Neural progenitor cell (in vitro differentiated cells): ENCODE measurements at places on chromosomes 1 and 21.

- H3K27me3 ChIP-seq = no peaks in the 10 kb centered on the region
- DNase-seq = no peak
- no peak overlapping the region for H3K4me3 ChIP-seq
- peaks cover 17% of the 10 kb centered on the region for H3K4me1 ChIP-seq
- H3K27ac ChIP-seq = no peak overlapping the region
These were observed 221.9 kb downstream of the ATG4C start for GRCh38 chr1:63005812-63006211.

- peaks cover 26% of the 10 kb centered on the region for H3K4me1 ChIP-seq
- H3K4me3 ChIP-seq = peak overlapping the region; percentile 64
- no peaks in the 10 kb centered on the region for H3K36me3 ChIP-seq
- H3K27ac ChIP-seq = peak overlapping the region; percentile 87
These were observed 1.2 kb downstream of the CEP170 start for GRCh38 chr1:243253926-243254232.

DNA sequence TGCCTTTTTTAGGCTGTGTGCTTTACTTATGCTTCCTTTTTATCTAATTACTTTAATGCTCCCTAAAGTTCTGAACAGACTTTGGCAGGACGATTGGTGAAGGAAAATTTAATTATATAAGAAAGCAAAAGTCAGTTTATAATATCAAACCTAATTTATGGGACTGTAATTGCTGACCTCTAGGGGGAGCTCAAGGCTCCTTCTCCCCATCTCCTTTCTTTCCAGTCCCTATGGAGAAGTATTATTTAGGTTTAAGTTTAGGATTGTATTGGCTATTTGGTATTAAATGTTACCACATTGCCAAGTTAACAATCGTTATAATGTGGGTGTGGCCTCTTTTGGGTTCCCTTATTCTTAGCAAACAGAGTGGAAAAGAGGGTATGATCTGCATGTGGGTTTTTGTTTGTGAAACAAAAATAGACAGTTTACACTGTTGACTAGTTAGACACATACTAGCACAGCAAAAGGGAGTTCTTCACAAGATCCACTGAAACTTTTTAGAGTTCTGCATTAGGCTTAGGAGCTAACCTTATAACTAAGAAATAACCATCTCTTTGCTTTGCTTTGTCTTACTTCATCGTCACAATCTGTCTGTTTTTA lies 48.2 kb upstream of the TNFSF4 start:
- H3K4me1 ChIP-seq = peaks cover 9% of the 10 kb centered on the region
- DNase-seq = peak; percentile 45
- H3K27ac ChIP-seq = no peak overlapping the region
- H3K4me3 ChIP-seq = no peak overlapping the region
- H3K36me3 ChIP-seq = no peaks in the 10 kb centered on the region
- no peaks in the 10 kb centered on the region for H3K27me3 ChIP-seq

GRCh38 chr21:38159355-38159754 lies 97.4 kb upstream of the KCNJ15 start:
- H3K4me1 ChIP-seq = no peaks in the 10 kb centered on the region
- DNase-seq = peak; percentile 76
- no peak overlapping the region for H3K4me3 ChIP-seq
- no peaks in the 10 kb centered on the region for H3K36me3 ChIP-seq
- H3K27me3 ChIP-seq = no peaks in the 10 kb centered on the region
- no peak overlapping the region for H3K27ac ChIP-seq

GRCh38 chr1:3580231-3580630 lies 31.1 kb downstream of the MEGF6 start:
- no peak overlapping the region for H3K4me3 ChIP-seq
- H3K27ac ChIP-seq = no peak overlapping the region
- no peak for DNase-seq
- no peaks in the 10 kb centered on the region for H3K27me3 ChIP-seq

GRCh38 chr1:6596886-6597776 lies 5.5 kb downstream of the KLHL21 start:
- peaks cover 19% of the 10 kb centered on the region for H3K27me3 ChIP-seq
- no peak overlapping the region for H3K27ac ChIP-seq
- no peak overlapping the region for H3K4me3 ChIP-seq
- H3K4me1 ChIP-seq = peaks cover 20% of the 10 kb centered on the region

DNA sequence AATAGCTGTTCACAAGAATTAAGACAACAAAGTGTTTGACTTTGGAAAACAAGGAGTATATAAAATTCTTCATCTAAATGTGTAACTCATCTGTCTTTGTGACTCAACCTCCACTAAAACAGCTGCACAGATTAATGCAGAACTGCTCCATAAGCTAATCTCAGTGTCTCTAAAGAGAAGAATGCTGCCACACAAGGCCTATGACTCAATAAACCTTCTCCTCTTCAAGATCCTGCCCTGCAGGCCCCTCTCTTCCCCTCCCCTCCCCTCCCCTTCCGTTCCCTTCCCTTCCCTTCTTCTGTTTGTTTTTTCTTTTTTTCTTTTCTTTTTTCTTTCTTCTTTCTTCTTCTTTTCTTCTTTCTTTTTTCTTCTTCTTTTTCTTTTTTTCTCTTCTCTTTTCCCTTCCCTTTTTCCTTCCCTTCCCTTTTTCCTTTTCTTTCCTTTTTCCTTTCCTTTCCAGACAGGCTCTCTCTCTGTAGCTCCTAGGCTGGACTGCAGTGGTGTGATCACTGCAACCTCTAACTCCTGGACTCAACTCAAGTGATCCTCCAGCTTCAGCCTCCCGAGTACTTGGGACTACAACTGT lies 1052.8 kb downstream of the BRINP3 start:
- H3K27ac ChIP-seq = no peak overlapping the region
- no peaks in the 10 kb centered on the region for H3K36me3 ChIP-seq
- no peaks in the 10 kb centered on the region for H3K4me1 ChIP-seq

GRCh38 chr1:109785446-109786111 lies 21.9 kb upstream of the EPS8L3 start:
- H3K4me3 ChIP-seq = no peak overlapping the region
- no peaks in the 10 kb centered on the region for H3K36me3 ChIP-seq
- H3K27ac ChIP-seq = no peak overlapping the region
- peaks cover 4% of the 10 kb centered on the region for H3K4me1 ChIP-seq
- DNase-seq = no peak
- no peaks in the 10 kb centered on the region for H3K27me3 ChIP-seq

DNA sequence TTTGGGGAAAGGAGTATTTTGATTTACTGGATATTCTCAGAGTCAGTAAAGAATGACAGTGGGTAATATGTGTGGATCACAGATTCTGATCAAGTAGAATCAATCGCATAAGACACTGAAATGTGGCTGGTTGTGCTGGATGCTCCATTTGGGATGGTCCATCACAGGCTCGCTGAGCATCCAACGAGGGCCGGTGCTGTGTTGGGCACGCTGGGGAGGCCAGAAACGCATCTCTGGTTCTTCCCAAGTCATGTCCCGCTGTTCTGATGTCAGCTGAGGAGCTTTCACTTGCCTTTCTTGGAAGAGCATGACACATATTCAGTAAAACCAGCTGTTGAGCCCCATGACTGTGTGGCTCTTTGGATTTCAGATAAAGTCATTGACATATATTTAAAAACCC lies 72.0 kb downstream of the UMODL1 start:
- no peak overlapping the region for H3K27ac ChIP-seq
- H3K27me3 ChIP-seq = no peaks in the 10 kb centered on the region
- H3K36me3 ChIP-seq = no peaks in the 10 kb centered on the region
- no peak for DNase-seq
- peaks cover 4% of the 10 kb centered on the region for H3K4me1 ChIP-seq

DNA sequence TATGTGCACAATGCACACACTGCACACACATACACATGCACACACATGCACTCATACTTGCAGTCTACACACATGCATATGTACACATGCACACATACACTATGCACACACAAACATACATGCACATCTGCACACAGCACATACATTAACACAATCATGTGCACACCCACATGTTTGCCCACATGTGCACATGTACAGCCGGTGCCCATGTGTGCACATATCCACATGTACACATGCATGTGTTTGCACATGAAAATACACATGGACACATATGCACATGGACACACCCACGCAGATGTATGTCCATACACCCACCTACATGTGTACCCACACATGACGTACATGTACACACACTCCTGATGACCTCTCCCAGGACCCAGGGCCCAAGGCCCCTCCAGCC lies 105.1 kb upstream of the ACTRT2 start:
- no peak overlapping the region for H3K4me3 ChIP-seq
- H3K4me1 ChIP-seq = no peaks in the 10 kb centered on the region
- no peaks in the 10 kb centered on the region for H3K27me3 ChIP-seq
- H3K27ac ChIP-seq = no peak overlapping the region
- no peak for DNase-seq
- H3K36me3 ChIP-seq = no peaks in the 10 kb centered on the region

DNA sequence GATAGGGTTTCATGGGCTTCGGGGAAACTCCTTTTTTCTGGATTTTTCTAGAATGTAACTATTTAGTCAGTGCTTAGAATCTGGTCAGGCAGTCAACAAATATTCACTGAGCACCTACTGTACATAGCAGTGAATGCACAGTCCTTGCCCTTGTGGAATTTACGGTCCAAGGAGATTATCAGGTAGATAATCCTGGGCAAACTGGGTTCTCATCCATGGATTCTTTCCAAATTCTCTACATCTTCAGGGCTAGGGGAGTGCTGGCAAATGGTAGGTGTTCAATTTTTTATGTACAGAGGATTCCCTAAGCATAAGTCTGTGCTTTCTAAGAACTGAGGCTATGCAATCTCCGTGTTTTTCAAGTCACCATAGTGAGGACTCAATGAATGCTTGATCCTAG lies 140.7 kb upstream of the CD34 start:
- H3K27me3 ChIP-seq = no peaks in the 10 kb centered on the region
- DNase-seq = no peak
- H3K36me3 ChIP-seq = no peaks in the 10 kb centered on the region

GRCh38 chr1:229613938-229614337 lies 12.0 kb downstream of the TAF5L start:
- DNase-seq = no peak
- H3K27ac ChIP-seq = no peak overlapping the region
- no peak overlapping the region for H3K4me3 ChIP-seq
- H3K27me3 ChIP-seq = no peaks in the 10 kb centered on the region
- peaks cover 6% of the 10 kb centered on the region for H3K36me3 ChIP-seq

GRCh38 chr1:112344754-112345423 lies 51.1 kb upstream of the CTTNBP2NL start:
- peaks cover 33% of the 10 kb centered on the region for H3K4me1 ChIP-seq
- DNase-seq = peak; percentile 11
- H3K27me3 ChIP-seq = no peaks in the 10 kb centered on the region

GRCh38 chr1:39694026-39694425 lies 2.8 kb upstream of the HPCAL4 start:
- no peak overlapping the region for H3K27ac ChIP-seq
- no peak for DNase-seq
- peaks cover 7% of the 10 kb centered on the region for H3K4me1 ChIP-seq
- H3K36me3 ChIP-seq = no peaks in the 10 kb centered on the region
